Amygdala (tissue), 56 donors: ENCODE measurements at places on chromosomes 2 and 18.

- no peak for DNase-seq
These were observed 398.8 kb downstream of the GALR1 start for GRCh38 chr18:77648411-77648810.

GRCh38 chr2:211737282-211737681 lies 801.3 kb downstream of the ERBB4 start:
- DNase-seq: no peak

DNA sequence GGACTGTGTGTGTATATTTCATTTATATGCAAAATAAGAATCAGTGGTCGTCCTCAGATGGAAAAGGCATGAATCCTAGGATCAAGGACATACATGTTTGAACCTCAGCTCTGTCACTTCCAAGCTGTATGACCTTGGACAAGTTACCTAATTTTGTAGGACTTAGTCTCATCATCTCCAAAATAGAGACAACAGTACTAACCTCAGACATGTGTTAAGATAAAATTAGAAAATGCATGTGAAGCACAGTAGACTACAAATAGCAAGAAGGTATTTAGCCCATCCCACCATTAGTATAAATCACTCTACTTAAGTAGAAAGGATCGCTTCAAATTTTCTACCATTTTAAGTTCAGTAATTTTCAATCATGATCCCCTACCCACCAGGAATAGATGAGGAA lies 309.8 kb downstream of the ZEB2 start:
- no peak for DNase-seq

DNA sequence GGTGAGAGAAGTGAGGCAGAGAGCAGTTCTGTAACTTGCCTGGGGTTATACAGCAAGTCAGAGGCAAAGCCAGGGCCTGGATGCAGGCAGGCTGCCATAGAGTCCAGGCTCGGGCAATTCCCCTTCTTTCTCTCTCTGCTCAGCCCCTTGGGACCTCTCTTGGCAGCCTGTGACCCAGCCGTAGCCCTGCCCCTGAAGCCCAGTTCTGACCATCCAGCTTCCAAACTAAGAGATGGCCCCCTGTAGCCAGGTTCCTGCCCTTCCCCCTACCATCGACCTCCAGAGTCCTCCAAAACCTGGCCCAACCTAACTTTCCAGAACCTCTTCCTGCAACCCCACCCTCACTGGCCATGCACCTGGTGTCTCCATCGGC lies 201.2 kb downstream of the CTIF start:
- no peak for DNase-seq

DNA sequence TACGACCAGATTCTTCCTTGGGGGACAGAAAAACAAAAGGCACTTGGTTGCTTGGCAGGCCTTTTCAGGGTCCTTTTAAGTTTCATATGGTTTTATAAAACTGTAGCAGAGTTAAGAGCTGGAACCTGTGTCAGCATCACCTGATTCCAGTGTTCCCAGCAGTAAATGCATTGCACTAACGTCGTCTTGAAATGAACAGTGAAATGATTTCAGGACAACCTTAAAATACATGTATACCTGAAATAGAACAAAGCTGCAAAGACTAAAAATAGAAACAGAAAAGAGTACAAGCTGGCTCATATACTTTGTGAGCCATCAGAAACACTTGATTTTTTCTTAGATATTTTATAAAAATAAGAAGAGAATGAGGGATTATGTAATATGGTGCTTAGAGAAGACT lies 51.9 kb downstream of the ACSL3 start:
- no peak for DNase-seq

- DNase-seq: no peak
These were observed 3.6 kb downstream of the CHN1 start for GRCh38 chr2:175001566-175001965.

- no peak for DNase-seq
These were observed 156.9 kb upstream of the RPRM start for GRCh38 chr2:153635494-153635893.

DNA sequence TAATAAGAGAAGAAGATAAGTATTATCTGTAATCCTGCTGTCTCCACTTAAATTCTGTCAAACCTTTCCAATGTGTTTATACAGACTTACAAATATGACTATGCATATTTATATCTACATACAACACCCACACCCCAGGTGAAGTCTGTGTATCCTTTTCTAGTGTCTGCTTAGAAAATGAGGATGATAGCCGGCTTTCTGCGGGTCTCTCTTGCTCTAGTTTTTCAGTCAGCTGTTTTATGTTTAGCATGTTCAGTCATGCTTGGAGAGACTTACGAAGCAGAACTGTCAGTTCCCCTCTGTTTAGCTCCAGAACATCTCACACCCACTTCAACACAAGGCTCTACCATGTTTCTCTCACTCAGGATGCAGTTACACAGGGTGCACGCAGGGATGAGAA lies 137.3 kb upstream of the NFATC1 start:
- DNase-seq: no peak

DNA sequence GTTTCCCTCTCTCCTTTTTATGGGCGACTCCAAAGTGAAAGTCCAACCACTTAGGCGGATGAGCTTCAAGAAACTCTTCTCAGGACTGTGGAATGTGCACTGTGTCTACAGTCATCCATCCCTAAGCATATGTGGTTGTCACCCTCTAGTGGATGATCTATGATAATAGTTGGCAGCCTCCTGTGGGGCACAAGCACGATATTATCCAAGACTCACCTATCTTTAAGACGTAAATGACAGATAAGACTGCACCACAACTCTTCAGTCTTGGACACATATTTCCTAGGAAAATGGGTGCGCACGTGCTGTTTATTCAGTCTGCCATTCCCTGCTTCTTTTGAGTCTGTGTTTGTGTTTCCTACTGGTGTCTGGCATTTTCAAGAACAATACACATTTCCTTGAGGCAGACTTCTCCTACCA lies 145.5 kb upstream of the CTAGE1 start:
- DNase-seq: no peak

DNA sequence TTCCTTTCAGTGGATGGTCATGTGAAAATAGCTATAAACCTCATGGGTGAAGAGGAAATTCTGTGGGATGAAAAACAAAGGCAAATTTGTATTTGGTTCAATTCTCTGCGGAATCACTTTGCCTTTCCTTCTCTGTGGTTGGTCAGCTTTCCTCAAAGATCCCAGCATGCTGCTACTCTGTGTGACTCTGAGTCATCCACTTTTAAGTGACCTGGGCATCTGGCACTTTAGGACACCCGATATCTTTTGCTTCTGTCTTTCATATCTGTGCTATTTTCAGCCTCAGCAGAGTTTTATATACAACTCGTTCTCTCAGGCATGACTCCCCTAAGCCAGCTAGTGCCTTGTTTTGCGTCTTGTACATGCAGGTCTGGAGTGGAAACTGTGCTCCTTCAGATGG lies 217.0 kb upstream of the PIEZO2 start:
- no peak for DNase-seq

- DNase-seq: no peak
These were observed 57.0 kb downstream of the OSBPL6 start for GRCh38 chr2:178251151-178251955.

GRCh38 chr2:39942950-39943349 lies 163.9 kb upstream of the THUMPD2 start:
- no peak for DNase-seq

DNA sequence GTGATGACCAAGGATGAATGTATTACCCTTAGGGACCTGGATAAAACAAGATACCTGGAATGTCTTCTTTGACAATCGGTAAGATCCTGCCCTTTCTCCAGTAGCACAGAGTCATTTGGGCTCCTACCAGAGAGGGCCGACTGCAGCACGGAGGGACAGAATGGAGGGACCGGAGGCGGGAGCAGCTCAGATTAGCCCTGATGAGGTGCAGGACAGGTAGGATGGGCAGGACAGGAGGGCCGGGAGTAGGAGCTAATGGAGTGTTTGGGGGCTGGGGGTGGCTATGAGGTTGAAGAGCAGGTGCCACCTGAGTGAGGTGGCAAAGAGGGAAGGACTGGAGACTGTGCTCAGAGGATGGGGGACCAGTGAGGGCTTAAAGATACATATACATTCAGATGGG lies 9.9 kb upstream of the PRELID3A start:
- DNase-seq: no peak

GRCh38 chr2:215363461-215364156 lies 51.8 kb downstream of the ATIC start:
- no peak for DNase-seq

DNA sequence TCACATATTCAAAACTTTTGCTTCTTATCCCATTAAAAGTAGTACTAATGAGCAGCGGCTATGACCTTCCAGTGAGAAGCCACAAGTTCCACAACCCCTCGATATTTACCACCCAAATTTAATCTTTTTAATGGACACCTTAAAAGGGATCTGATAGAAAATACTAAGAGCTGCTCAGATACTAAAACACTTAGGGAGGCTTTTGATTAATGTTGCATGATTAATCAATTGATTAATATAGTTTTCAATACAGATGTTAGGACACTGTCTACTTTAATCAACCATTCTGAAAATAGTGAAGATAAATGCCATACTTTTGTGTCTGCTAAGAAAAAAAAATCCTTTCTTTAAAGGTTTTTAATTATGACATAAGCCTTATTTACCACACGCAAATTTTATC lies 1312.8 kb upstream of the ACVR2A start:
- no peak for DNase-seq

DNA sequence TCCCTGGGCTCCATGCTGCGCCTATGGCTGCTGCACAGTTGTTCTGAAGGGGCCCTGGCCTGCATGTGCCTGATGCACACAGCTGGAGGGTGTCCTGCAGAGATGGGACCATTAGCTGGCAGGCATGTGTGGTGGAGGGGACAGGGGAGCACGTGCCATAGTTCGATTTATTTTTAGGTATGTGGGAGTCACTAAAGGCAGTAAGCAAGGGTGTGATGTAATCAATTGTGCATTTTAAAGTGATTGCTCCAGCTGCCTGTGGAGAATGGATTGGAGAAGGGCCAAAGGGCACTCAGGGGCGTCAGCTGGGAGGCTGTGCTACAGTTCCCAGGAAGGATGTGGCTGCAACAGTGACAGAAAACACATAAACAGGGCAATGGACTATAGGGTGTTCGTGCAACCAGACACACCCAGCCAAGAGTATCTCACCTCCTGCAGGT lies 205.1 kb downstream of the ARL4C start:
- no peak for DNase-seq

- DNase-seq: no peak
These were observed 22.6 kb upstream of the GIGYF2 start for GRCh38 chr2:232674491-232674890.

DNA sequence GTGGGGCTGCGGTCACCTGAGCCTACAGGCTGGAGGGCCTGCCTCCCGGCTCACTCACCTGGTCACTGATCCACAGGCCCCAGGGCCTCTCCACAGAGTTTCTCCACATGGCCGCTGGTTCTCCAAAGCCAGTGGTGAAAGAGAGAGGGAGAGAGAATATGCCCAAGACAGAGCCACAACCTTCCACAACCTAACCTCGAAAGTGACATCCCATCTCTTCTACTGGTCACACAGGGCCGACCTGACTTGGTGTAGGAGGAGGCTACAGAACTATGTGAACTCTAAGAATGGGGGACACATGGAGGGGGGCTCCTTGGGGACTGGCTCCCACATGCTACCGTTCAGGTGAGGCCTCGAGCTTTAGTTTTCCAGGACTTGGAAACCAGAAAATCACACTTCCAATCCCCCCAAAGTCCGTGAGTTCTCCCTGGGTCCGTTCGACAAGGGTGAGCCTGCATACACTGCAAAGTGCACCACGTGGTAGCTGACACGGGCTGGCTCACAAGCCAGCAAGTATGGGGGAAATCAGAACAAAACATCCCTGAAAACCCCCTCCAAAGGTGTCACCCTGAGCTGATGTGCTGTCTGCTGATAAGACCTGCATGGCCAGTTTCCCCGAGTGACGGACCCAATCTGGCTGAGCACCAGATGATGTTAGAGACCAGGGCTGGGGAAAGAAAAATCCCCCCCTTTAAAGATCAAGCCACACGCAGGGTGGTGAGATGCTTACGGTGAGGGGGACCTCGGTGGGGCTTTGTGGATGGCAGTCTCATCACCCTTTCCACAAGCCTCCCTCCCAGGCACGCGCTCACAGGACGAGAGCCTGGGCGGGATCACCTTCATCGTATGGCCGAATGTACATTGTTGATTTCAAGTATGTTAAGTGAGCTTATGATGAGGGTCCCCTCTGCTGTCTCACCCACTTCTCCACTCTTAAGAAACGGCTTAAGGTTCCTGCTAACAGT lies 54.2 kb upstream of the SEMA4C start:
- DNase-seq: no peak

GRCh38 chr2:38754506-38754905 lies 3.3 kb upstream of the SRSF7 start:
- no peak for DNase-seq

GRCh38 chr18:43714343-43715010 lies 437.2 kb upstream of the SYT4 start:
- no peak for DNase-seq

- no peak for DNase-seq
These were observed 4.2 kb upstream of the SP100 start for GRCh38 chr2:230411570-230412370.

DNA sequence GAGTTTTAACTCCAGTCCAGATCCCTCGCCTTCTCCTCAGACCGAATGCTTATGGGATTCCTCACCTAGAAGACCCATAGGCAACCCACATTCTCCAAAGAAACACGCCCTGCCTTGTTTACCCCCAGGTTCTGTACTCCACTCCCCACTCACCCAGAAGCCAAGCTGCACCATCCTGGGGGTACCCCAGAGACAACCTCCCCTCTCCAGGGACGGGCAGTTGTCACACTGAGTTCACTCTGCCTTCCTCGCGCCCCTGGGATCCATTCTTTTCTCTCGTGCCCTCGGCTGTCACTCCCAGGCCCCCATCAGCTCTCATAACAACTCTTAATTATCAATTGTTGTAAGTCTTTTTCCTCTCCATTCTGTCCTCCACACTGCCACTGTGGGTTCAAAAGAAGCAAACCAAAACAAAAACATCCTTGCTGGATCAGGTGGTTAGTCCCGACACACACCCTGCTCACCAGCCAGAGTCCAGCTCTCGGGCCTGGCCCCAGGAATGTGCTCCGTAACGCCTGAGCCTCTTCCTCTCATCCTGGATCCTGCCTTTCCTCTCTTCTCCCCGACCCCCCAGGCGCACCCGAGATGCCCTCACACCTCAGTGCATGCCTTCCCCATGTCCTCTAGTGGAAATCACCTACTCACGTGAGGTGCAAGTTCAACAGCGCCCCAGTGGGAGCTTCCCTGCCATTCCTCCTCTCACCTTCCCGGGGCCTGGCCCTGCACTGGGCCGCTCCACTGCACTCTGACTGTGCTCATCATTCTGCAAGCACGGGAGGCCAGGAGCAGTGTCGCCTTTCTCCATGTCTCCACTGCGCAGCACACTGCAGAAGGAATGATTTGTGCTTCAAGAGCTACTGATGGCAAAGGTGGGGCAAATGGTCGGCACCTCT lies 20.7 kb downstream of the COX7A2L start:
- no peak for DNase-seq

DNA sequence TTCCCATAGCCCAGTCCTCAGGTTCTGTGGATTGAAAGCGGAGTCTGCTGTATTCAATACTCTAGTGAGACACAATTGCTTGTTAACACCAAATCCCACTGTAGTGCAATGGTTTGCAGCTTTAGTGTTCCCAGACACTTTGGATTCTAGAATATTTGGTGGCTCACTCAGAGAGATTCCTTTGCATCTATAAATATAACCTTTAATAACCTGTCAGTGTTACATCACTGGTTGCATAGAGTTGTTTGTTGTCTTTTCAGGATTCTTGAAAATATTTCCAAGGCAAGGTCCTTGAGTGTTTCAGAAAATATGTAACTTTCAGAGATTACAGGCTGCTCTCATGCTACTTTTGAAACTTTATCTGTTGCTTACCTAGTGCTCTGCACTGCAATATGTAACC lies 157.5 kb downstream of the ZEB2 start:
- no peak for DNase-seq

- DNase-seq: no peak
These were observed 6.2 kb downstream of the PRKD3 start for GRCh38 chr2:37318401-37318800.

- no peak for DNase-seq
These were observed 473.2 kb upstream of the SPHKAP start for GRCh38 chr2:228654707-228655106.
